ENCODE measurements at places on chromosomes 5 and 9. TPM values are rescaled to one million over a fixed set of nuclear protein-coding genes. Genes with fewer than 3 reads are reported as not detected.

DNA sequence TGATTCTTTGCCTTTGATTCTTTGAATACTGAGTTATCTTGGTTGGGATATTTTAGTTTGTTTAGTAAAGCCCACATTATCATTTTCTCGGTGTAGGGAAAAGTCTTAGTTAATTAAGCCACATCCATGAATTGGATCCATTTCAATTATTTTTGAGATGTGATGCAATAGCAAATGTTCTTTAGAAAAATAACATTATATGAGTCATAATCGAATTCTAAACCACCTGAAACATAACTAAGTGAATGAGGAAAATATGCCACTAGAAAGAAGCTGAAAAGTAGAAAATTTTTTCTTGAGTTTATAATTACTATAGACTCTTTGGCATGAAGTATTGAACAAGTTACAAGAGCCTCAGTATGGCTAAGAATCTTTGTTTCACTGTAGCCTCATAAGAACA lies 17.5 kb upstream of the CCDC192 start:
- DNase-seq: no peak

GRCh38 chr9:76646249-76646648 lies 118.0 kb upstream of the PCA3 start:
- DNase-seq: no peak

DNA sequence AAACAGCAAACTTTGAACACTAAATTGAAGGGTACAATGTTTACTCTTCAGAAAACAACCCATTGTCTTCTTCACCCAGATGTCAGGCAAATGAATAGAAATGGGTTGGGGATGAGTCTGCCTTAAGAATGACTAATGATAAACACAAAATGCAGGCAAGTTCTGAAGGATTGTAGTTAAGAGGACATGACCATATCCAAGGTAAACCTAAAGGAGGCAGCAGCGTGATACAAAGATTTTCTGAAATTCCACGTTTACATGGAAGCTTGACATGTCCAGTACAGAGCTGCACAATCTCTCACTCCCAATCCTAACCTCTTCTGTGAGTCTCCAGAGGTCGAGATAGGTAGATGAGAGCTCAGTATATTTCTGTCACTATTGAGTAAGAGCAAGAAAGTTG lies 1263.2 kb upstream of the CDH6 start:
- no peak for DNase-seq

DNA sequence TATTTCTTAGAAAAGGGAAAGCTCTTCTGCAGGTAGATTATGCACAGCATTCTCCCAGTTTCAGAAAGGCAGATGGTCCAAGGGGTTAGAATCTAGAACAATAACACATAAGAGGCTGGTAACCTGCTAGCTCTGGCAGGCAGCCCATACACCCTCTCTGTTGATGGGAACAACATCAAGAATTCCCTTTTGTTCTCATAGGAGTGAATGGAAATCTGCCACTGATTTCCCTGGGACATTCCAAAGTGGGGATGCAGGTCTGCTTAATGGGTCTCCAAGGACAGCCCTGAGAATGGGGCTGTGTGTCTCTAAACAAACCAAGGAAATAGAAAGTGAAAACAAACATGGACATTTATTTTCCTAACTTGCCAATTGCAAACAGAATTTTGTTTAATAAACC lies 456.8 kb downstream of the EBF1 start:
- no peak for DNase-seq

DNA sequence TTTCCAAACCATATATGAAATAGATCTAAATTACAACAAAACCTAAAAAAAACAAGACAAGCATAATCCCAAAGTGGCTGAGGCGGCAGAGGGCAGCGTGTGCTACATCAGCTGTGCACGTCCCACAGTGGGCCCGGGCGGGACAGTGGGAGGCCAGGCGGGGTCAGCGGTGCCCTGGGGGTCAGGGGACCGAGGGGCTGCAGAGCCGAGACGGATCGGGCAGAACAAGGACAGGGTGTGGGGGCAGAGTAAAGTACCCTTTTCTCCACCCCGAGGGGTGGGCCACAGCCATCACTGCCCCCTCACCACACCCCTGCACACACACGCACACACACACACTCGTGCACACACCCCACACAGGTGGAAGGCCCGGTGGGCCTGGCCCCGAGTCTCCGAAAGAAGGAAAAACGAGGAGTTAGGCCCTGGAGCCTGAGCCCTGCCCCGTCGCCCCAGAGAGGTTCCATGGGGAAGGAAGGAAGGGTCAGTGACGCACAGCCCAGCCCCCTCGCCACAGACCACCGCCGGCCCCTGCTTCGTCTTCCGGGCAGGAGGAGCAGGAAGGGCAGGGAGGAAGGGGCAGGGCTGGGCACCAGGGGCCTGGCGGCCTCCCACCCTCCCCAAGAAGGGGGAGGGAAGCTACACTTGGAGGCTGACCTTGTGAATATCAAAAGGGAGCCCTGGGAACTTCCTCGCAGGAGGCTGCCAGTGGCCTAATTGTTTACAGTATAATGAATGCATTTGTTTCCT lies 49.6 kb upstream of the UBAC1 start:
- no peak for DNase-seq

DNA sequence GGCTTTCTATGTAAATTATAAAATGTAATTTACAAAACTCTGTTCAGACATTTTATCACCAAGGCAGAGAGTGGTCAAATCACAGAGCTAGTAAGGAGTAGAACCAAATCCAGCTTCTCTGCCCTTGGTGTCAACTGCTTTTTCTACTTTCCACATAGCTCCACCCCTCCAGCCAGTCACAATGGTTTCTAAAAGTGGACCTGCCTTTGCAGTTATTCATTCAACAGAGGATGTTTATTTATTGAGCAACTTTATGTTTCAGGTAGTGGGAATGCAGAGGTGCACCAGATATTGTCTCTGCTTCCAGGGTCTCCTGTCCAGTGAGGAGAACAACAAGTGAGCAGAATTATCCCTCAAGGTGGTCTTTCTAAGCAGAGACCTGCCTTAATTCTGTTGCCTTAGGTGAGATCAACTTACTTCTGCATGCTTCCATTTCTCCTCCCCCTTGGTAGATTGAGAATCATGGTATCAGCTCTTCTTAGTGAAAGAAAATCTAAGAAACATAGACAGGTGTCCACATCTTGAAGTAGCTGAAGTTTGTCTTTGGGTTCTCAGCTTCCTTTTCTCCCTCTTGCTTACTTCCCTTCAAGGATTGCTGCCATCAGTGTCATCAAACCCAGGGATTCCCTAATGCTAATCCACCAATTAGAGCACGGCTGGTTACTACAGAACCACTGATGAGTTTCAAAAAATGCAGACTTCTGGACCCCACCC lies 17.2 kb upstream of the PDCD1LG2 start:
- DNase-seq: no peak

GRCh38 chr9:134365791-134366222 lies 39.6 kb downstream of the RXRA start:
- no peak for DNase-seq

DNA sequence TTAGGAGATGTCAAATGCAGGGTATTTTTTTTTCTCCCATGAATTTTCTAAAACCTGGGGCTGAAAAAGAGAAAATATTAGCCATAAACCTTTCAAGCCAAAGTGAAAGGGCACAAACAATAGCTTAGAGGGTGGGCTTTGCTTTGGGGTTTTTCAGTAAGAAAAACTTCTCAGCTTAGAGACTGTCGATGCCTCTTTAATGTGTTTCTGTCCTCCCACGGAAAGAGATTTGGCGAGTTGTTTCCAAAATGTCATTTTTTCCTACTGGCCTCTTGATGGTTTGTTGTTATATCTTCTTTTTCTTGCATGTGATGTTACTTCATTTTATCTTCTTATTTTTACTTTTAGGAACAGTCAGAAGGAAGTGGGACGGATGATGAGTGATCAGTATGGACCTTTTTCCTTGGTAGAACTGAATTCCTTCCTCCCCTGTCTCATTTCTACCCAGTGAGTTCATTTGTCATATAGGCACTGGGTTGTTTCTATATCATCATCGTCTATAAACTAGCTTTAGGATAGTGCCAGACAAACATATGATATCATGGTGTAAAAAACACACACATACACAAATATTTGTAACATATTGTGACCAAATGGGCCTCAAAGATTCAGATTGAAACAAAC lies 177.3 kb downstream of the SMARCA2 start:
- DNase-seq: no peak

DNA sequence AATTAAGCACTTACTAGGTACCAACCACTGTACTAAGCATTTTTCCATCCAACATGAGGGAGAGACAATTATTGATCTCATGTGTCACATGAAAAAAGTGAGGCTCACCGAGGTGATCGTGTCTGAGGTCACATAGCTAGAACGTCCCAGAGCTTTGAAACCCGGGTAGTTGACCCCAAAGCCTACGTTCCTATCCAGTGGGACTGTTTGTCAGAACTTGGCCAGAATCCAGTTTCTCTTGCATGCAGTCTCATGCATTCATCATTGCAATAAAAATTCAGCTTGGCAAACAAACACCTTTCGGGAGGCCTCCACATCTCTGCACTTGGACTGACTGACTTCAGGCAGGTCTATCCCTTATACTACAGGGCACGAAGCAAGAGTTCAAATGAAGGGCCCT lies 23.4 kb upstream of the FAT2 start:
- no peak for DNase-seq

The C8G gene
- not detected for total RNA-seq

The MZB1 gene
- total RNA-seq: 11.0 TPM

The SPATA6L gene
- total RNA-seq: 3.0 TPM

The PCDHA3 gene
- not detected for total RNA-seq

The GPRIN1 gene
- total RNA-seq: 0.57 TPM

The RLN1 gene
- not detected for total RNA-seq
